Sigmoid colon (tissue), 7 donors: ENCODE measurements at places on chromosomes 1 and 21. TPM values are rescaled to one million over a fixed set of nuclear protein-coding genes. Genes with fewer than 3 reads are reported as not detected.
A peak's percentile ranks its signal among the peaks of the same experiment; 100 is the strongest.

DNA sequence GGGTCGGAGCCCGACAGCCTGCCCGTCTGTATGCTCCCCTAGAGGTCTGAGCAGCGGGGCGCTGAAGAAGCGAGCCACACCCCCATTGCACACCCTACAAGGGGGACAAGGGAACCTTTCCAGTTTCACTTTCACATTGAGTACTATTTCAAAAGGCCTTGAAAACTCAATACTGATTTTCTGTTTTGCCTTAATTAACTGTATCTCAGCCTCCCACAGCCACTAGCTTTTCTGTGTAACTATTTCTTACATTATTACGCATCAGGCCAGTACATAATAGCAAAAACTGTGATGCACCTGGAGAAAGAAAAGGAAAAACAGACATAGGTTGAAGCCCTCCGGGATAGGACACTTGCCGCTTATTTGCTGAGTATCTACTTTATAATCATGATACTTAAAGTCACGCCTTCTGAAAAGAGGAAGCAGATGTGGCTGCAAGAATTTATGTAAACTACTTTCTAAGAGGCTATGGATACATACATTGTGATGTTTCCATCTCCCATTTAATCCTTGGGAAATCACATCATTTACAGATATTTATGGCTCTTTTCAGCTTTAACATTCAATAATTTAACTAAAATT lies 1719.5 kb downstream of the MRPL39 start:
- H3K27ac ChIP-seq, result no peak overlapping the region
- H3K4me3 ChIP-seq, result no peak overlapping the region
- no peaks in the 10 kb centered on the region for H3K27me3 ChIP-seq
- no peaks in the 10 kb centered on the region for H3K4me1 ChIP-seq
- H3K36me3 ChIP-seq, result no peaks in the 10 kb centered on the region
- DNase-seq, result no peak

DNA sequence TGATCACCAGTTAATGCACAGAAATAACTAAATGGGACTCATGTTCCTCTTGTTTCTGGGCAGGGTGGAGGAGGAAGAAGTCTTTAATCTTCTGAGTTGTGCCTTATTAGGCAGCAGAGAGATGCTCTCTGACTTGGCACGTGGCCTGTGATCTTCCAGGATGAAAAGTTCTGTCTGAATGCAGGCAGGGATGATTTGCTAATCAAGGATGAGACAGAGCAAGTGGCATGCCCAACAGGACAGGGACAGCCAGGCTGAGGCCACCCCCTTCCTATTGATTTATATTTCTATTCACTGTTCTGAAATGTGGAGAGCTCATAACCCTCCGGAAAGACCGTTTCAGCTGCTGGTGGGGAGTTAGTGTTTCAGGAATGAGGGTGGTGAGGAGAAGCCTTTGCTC lies 477.8 kb upstream of the CAMK1G start:
- peaks cover 11% of the 10 kb centered on the region for H3K4me1 ChIP-seq
- no peaks in the 10 kb centered on the region for H3K36me3 ChIP-seq
- no peak for DNase-seq
- no peaks in the 10 kb centered on the region for H3K27me3 ChIP-seq
- H3K4me3 ChIP-seq, result no peak overlapping the region

The ATP1A2 gene
- total RNA-seq, result 115 TPM

The ILDR2 gene
- total RNA-seq, result 7.1 TPM

The TRIM17 gene
- not detected for total RNA-seq

The CSF3R gene
- 8.2 TPM for total RNA-seq

DNA sequence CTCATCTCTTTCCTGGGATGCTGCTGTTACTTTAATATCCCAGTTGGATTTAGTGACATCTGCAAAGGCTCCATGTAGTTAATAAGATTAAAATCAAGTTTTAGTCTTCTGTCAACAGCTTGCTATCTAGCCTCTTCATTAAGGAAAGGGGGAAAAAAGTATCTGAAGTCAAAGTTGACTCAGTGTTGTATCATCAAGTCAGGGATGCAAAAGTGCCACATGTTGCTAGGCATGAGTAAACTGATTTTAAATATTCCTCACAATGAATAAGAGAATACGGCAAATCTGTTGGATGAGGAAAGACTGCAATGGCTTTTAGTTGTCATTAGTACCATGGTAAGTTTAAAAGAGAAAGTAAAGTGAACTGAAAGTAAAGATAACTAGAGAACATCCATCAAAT lies 383.2 kb upstream of the ZRANB2 start:
- H3K4me3 ChIP-seq, result no peak overlapping the region
- no peaks in the 10 kb centered on the region for H3K4me1 ChIP-seq
- H3K27me3 ChIP-seq, result no peaks in the 10 kb centered on the region
- H3K36me3 ChIP-seq, result no peaks in the 10 kb centered on the region

DNA sequence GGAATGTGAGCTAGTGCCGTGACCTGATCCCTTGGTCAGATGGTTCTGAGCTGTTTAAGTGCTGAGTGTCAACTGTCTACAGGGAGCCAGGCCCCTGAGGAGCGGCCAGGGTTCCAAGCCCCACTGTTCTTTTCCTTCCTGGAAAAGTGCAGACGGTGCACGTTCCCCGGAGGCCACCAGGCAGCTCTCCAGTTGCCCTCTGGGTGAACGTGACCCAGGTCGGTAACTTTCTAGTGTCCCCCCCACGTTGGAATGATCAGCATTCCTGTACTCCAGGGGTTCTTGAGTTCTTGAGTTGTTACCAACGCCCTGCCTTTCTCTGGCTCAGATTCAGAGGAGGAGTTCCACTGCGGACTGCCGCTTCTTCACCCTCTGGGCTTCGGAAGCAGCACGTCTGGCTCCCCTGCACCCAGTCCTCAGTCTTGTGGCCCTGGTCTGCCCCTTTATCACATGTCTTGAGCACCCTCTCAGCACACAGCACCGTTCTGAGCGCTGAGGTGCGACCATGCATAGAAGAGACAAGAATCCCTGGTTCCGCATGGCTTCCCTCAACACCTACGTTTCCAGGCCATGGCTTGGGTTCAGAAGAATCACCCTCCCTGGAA lies 131.5 kb downstream of the DHRS3 start:
- H3K36me3 ChIP-seq, result no peaks in the 10 kb centered on the region
- H3K27ac ChIP-seq, result peak overlapping the region; percentile 31
- peak; percentile 82 for DNase-seq
- H3K4me3 ChIP-seq, result no peak overlapping the region
- peaks cover 18% of the 10 kb centered on the region for H3K4me1 ChIP-seq

DNA sequence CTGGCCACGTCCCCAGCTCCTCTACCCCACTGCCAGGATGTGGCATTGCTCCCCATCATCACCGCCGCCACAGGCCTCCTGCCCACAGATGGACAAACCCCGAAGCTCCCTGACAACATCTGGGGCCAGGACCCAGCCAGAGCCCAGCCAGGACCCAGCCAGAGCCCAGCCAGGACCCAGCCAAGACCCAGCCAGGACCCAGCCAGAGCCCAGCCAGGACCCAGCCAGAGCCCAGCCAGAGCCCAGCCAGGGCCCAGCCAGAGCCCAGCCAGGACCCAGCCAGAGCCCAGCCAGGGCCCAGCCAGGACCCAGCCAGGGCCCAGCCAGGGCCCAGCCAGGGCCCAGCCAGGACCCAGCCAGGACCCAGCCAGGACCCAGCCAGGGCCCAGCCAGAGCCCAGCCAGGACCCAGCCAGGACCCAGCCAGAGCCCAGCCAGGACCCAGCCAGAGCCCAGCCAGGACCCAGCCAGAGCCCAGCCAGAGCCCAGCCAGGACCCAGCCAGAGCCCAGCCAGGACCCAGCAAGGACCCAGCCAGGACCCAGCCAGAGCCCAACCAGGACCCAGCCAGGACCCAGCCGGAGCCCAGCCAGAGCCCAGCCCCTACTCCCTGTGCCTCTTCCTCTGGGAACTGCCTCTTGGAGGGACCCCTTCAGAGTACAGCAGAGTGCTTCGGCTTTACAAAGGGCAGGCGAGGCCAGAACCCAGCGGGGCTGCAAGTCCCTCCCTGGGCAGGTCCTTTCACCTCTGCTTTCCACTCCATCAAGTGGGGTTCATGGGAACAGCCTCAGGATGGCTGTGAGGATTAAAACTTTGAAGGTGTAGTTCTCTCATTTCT lies 43.7 kb downstream of the DISP3 start:
- no peaks in the 10 kb centered on the region for H3K36me3 ChIP-seq
- no peaks in the 10 kb centered on the region for H3K27me3 ChIP-seq
- no peaks in the 10 kb centered on the region for H3K4me1 ChIP-seq
- no peak overlapping the region for H3K27ac ChIP-seq
- no peak overlapping the region for H3K4me3 ChIP-seq
- peak; percentile 54 for DNase-seq

DNA sequence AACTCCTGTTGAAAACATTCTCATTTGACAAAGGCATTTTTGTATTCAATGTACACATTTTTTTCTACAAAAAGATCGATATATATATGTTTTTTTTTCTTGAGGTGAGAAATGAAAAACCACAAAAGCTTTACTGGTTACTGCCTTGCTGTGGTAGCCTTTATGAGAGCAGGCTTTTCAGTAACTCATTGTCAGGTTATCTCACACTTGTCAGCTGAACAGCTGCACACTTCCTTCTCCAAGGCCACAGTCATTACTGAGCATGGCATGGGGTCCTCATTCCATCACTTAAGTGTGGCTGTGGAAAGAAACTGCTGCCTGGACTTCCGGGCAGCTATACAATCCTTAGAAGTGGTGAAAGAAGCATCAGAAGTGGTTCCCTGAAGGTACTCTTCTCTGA lies 169.3 kb upstream of the ZP4 start:
- H3K27me3 ChIP-seq, result no peaks in the 10 kb centered on the region
- H3K36me3 ChIP-seq, result no peaks in the 10 kb centered on the region
- H3K4me1 ChIP-seq, result no peaks in the 10 kb centered on the region
- no peak overlapping the region for H3K27ac ChIP-seq
- no peak for DNase-seq

DNA sequence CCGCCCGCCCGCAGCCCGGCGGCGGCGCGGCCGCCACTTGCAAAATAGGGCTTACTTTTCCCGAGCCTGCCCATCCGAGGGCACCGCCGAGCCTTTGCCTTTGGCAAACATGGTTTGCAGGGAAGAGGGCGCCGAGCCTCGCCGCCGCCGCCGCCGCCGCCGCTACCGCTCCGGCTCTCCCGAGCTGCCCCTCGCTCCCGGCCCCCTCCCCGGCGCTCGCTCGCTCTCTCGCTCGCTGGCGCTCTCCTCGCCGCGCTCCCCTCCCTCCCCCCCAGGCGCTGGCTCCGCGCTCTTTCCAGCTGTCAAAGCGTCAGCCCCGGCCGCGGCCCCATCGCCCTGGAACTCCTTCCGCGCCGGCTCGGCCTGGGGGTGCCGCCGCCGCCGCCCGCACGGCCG lies 298 bp downstream of the SSBP3 start:
- H3K27me3 ChIP-seq, result no peaks in the 10 kb centered on the region
- H3K4me3 ChIP-seq, result peak overlapping the region; percentile 75
- H3K36me3 ChIP-seq, result peaks cover 5% of the 10 kb centered on the region
- DNase-seq, result no peak

The MYOC gene
- total RNA-seq, result 6.9 TPM

DNA sequence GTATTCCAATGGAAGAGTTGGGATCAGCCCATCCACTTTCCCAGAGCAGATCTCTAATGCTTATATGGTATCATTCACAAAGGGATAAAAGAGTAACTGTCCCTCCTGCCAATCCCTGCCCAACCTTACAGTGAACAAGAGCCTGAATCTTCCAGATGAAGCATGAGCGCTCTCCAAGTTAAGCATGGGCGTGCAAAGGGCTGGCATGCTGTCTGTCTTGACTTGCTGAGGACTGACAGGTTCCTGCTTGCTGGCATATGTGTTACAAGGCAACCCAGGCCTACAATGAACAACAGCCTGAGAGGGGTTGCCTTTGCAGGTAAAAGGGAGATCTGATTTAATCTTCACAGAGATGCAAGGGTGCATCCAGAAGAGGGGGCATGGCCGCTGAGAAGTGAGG lies 155.6 kb upstream of the SOD1 start:
- DNase-seq, result no peak
- no peak overlapping the region for H3K4me3 ChIP-seq
- H3K4me1 ChIP-seq, result no peaks in the 10 kb centered on the region
- H3K27ac ChIP-seq, result no peak overlapping the region
- no peaks in the 10 kb centered on the region for H3K36me3 ChIP-seq

DNA sequence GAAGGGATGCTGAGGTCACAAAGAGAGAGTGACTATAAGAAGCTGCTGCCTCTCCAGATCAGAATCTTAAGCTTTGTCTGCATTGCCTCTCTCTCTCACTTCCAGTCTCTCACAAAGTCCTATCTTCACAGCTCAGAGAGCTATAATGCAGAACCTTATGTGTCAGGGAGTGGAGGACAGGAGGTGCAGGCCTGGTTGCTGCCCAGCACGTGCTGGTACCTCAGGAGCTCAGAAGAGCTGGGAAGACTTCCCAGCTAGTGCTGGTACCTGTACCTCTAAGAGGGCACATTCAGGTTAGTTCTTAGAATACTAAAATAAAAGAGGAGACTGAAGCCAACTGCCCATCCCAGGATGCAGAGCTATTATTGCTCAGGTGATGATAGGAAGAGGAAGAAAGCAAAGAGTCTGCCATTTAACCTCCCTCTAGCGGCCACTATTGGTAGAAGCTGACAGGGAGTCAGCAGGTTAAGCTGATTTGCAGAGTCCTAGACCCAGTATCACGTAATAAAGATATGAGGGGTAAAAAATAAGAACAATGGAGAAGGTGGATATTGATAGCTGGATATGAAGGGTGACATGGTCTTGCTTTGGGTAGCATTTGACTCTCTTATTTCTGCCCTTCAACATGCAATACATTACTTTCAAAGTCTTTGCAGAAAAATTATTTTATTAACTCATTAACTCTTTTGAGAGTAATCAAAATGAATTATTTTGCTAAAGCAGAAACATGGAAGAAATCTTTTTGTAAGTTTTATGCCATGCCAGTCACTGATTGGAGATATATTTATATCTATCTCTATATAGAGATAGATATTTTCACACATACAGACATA lies 138.1 kb upstream of the HMCN1 start:
- DNase-seq, result no peak
- H3K4me3 ChIP-seq, result no peak overlapping the region
- no peaks in the 10 kb centered on the region for H3K4me1 ChIP-seq
- H3K27me3 ChIP-seq, result no peaks in the 10 kb centered on the region
- H3K27ac ChIP-seq, result no peak overlapping the region
- no peaks in the 10 kb centered on the region for H3K36me3 ChIP-seq

DNA sequence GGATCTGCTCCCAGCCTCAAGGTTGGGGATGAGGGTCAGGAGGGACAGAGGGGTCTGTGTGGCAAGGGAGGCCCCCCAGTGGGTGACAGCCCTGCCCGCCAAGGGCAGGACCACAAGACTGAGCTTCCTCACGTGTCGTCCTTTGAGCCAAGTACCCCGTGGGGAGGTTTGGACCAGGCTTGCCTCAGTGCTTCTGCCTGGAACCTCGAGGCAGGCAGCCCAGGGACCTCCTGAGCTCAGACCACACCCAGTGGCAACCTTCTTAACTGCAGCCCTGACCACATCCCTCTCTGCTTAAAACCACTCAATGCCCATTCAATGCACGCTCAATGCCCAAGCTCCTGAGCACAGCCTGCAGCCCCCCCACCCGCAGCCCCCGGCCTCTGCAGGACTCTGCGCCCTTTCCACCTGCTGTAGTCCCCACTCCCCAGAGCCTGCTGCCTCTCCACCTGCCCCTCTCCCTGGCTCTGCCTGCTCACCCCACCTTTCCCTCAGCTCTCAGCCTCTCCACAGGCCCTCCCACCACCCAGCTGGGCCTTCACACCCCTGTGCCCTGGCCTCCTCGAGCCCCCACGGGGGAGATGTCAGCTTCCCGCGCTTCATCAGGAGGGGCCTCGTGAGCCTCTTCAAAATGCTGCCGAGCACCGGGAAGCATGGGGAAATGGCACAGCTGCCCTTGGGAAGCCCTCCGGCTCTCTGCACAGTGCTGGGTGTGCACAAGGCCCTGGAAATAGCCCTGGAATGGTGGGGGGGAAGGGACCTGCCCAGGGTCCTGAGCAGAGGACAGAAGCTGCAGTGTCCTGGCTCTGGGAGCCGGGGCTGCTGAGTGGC lies 129.3 kb upstream of the VAMP3 start:
- H3K27ac ChIP-seq, result no peak overlapping the region
- DNase-seq, result no peak
- peaks cover 8% of the 10 kb centered on the region for H3K4me1 ChIP-seq

GRCh38 chr1:8736927-8737326 lies 80.5 kb downstream of the RERE start:
- H3K36me3 ChIP-seq, result no peaks in the 10 kb centered on the region
- H3K27ac ChIP-seq, result no peak overlapping the region
- no peaks in the 10 kb centered on the region for H3K4me1 ChIP-seq
